Activated effector memory CD4-positive, alpha-beta T cell treated with anti-CD3 and anti-CD28 coated beads, Interleukin-2, amount 50 U/mL, for 16 hours (primary cell): ENCODE measurements at places on chromosomes 2 and 18.

DNA sequence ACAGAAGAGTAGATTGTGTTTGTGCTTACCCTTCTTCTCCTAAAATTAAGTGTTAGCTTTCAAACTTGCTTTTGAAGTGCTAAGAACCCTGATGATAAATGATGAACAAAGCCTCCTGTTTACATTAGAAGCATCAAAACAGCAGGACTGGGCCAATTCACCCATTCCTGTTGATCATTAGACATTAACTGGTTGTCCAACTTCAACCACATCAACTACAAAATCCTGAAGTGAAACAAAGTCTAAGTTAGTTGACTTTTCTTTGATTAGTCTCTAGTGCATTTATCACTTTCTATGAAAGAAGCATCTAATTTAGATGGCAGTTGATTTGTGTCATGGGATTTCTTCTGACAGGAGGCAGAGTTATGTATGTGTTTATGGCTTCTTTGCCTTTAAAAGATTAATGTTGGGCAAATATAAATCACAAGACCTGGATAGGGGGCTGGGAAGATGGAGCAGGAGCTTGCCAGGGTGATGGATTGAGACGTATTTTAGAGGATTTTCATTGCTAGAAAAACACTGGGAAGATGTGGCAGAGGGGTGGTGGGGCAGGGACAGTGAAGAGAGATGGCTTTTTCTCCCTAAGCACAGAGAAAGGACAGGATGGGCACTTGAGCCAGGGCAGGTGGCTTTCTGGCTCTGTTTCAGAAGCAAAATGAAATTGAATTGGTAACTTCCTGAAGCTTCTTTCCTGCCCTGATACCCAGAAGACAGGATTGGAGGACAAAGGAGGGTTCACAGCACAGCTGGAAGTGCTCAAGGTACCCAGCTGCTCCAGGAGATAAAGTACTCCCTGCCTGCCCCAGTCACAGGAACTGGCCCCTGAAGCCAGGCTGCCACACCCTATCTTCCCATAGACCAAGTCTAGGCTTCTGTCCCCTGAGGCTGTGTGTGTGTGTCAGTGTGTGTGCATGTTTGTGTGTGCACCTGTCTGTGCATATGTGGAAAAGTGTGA, 20.5 kb downstream of the GYPC start:
- DNase-seq, result no peak

DNA sequence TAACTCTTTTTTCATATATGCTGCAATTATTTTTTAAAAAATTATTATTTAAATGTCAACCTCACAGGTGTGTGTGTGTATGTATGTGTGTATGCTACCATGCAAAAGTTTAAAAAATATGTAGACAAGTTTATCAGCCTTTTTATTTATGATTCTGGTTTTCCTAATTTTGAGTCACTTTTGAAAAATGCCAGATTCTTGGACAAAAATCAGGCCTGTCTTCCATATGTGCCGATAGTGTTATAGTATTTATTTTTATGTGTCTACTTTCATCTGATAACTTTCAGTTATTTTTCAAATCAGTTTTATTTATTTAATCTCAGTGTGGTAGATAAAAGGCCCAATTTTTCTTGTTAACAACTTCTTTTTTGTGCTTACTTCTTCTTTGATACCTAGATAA, 176.2 kb downstream of the RDH14 start:
- no peak for DNase-seq

DNA sequence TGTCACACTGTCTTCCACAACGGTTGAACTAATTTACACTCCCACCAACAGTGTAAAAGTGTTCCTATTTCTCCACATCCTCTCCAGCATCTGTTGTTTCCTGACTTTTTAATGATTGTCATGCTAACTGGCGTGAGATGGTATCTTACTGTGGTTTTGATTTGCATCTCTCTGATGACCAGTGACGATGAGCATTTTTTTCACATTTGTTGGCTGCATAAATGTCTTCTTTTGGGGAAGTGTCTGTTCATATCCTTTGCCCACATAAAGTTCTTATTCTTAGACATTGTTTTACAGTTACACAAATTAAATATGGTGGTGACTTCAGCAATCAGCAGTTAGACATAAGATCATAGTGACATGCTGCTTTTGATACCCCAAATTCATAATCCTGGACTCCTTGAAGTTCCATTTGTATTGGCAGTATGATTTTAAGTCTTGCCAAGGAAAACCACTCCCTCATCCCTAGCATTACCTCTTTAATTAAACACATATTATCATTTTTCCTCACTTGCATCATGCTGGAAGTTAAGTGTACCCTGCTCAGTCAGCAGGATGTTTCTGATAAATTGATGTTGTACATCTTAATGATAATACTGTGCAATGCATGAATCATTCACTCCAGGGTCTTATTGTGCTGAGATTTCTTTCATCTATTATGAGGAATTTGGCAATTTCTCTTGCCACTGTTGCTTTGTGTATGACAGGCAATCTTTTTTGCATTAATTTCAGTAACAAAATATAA, 67.6 kb upstream of the STAT1 start:
- no peak for DNase-seq

- DNase-seq, result no peak
These were observed 31.6 kb downstream of the TWSG1 start for GRCh38 chr18:9366126-9366714.

DNA sequence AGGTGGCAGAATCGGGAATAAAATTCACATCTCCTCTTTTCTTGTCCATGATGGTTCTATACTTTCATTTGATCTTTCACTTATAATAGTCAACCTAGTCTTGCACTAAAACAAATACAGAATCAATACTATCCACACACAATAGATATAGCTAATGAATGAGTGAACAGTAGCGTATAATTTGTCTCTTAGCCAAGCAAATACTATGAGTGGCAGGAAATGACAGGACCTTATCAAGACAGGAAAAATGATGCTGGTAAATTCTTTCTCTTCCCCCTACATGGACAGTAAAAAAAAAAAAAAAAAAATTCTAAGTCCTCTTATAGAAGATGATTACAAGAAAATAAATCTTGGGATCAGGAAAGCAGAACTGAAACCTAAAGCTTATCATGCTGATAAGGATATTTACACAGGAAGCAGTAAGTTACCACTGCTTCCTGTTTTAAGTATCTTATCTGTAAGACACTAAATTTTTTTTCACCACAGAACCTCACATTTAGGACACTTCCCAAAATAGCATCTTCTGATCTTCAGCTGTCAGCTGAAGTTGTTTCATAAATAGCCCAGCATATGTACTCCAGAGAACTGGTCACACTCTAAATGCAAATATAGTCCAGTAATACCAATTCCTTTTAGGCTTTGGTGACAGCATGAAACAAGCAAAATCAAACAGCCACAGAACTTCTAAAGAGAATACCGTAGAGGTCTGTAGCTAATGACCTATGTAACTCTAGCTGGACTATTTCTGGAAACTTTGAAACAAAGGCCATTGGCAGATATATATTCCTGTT, 27.0 kb downstream of the IRS1 start:
- no peak for DNase-seq

DNA sequence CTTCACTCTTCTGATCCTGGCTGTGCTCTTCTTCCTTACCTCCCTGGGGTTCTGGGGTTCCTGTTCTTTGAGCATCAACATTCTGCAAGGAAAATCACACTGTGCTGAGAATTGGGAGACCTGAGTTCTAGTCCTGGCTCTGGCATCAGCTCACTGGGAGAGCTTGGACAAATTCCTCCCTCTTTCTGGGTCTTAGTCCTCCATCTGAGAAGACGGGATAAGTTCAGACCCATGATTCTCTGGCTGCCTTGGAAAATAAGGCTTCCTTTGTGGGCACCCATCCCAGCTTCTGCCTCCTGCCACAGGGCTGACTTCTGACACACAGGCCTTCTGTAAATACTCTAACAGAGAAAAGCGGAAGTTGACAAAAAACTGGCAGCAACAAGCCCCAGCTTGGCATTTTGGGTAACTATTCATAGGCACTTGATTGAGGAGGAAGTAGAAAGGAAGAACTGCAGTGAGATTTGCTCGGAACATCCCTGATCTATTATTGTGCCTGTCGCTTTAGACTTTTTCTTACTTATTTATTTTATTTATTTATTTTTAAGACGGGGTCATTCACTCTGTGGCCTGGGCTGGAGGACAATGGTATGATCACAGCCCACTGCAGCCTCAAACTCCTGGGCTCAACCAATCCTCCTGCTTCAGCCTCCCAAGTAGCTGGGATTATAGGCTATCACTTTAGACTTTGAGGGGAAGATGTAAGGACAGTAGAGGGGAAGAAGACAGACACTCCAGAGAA, 7.9 kb downstream of the PCBP1 start:
- peak; percentile 81 for DNase-seq

GRCh38 chr2:146124741-146125140, 1604.8 kb upstream of the ZEB2 start:
- DNase-seq, result no peak

DNA sequence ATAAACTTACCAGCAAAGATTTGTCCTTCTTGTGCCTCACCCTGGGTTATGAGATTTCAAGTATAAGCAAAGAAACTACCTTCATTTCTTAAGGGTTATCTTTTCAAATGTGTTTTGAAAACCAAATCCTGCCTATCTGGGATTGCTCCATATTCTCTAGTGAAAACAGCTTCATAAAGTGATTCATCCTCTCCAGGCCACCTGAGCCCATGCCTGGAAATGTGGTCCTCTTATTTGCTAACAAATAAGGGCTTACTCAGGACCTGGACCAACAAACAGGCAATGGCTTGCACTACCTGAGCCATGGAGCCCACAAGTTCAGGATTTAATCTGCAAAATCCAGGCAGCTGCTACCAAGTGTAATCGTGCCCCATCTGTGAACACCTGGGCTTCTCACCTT, 234.4 kb upstream of the RBBP8 start:
- DNase-seq, result no peak

- DNase-seq, result peak; percentile 14
These were observed 17.3 kb downstream of the CIB4 start for GRCh38 chr2:26623541-26624495.

GRCh38 chr2:109438773-109439389, 174.9 kb downstream of the SEPTIN10 start:
- peak; percentile 10 for DNase-seq

- DNase-seq, result no peak
These were observed 419.1 kb downstream of the TRIB2 start for GRCh38 chr2:13135856-13136255.

DNA sequence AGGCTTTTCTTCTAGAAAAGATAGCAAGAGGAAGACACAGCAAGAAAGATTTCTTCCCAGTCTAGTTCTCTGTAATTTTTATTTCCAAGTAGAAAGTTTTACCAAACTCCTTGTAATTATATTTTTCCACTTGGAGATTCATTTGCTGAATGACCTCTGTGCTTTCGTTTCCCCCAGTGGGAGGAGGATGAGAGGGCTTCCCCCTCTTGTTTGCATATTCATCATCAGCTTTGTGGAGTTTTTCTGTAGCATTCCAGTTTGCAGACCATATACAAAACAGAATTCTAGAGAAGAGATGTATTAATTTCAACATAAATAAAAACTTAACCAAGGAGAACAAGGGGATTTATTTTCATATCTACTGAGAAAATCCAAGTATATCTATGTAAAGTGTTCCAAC, 51.3 kb downstream of the RMDN2 start:
- DNase-seq, result no peak

- no peak for DNase-seq
These were observed 201.6 kb upstream of the SALL3 start for GRCh38 chr18:78777992-78778391.

- no peak for DNase-seq
These were observed 57.3 kb upstream of the KLF7 start for GRCh38 chr2:207223051-207223450.

GRCh38 chr18:53033128-53033527, 693.1 kb downstream of the DCC start:
- DNase-seq, result no peak

- no peak for DNase-seq
These were observed 28.5 kb downstream of the PSME4 start for GRCh38 chr2:53942280-53942679.

- no peak for DNase-seq
These were observed 192.2 kb upstream of the FBXO11 start for GRCh38 chr2:48098539-48098938.

DNA sequence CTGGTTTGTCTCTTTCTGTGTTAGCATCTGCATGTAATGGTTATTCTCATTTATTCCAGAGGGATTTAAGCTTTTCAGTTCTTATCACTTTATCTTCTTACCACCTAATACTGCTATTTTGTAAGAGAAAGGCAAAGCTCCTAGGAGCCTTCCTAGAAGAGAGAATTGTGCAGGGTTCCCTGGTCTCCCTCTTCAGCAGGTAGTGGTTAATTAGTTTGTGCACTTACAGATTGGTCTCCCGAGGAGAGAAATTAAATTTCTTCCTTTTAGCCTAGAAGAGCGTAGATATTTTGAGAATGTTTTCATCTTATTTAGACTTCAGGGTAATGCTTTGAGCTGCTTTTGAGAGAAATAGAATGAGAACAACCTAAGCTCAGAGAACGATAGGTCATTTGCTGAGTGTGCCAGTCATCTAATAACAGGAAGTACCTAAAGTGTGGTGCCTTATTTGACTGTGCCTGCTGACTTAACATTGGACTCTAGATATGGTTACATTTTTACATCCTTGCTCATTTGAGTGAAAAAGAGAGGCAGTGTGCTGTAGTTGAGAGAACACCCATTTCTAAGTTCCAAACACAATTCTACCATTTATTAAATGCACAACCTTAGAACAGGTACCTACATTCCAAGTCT, 651.4 kb downstream of the STK39 start:
- no peak for DNase-seq

DNA sequence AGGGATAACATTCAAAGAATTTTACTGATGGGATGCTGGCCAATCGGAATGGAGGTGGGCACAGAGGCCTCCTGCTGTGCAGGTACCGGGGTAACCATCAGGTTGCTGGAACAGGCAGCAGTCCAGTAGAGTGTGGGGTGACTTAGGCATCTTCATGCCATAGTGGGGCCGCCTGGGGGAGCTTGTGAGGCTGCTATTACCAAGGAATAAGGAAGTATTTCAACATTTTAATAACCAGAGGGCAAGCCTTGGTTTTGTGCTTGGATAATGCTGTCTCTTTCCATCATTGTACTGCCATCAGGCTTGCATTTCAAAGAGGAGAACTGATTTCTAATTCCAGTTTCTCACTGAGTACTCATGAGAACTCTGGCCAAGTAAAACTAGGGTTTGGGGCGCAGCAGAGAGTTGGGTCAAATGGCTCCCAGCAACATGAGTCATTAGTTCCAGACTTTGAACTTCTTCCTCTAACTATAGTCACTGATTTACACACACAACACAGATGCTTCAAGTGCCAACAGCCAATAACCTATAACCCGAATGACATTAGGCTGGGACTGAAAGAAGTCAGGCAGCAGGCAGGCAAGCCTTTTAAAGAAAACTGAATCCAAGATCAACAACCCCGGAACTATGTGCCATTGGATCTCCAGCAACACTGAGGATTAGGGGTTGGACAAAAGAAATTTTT, 56.1 kb upstream of the FHL2 start:
- no peak for DNase-seq

- no peak for DNase-seq
These were observed 341.6 kb upstream of the VWC2L start for GRCh38 chr2:214069254-214069653.

- no peak for DNase-seq
These were observed 73.5 kb upstream of the ASB18 start for GRCh38 chr2:236337465-236338325.

DNA sequence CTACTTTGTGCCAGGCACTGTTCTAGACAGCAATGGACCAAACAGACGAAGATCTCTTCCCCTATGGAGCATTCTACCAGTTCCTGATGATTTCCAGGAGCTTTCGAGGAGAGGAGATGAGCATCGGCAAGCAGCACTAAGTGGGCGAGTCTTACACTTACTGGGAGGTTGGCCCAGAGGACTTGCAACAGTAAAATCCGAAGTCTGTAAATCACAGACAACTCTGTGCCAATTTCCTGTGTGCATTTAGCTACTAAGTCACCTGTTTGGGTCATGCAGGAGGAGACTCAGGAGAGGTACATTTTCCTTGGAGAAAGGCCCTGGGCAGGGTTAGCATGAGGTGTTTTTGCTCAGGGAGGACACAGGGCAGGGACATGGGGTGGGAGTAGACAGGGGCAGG, 58.9 kb downstream of the TRPM8 start:
- no peak for DNase-seq
